Activated effector memory CD4-positive, alpha-beta T cell treated with Interleukin-2 at 50 U/mL for 16 hours (primary cell): ENCODE measurements at places on chromosomes 4 and X.
A peak's percentile ranks its signal among the peaks of the same experiment; 100 is the strongest.

DNA sequence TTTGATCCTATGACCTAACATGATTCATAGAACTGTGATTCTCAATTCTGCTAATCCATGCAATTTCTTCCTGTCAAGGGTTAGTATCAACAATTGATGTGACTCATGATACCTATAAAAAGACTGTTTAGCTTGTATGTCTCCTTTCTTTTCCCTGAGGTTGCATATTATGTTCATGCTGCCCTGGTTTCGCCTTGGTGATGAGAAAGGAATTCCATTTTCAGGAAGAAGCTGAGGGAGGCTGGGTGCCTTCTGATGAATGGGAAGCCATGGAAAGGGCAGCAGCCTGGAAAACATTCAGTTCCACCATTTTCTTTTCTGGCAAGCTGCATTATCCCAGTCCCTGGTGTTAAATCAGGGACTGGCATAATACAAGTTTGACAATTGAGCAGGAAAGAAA lies 976.5 kb downstream of the RPA4 start:
- DNase-seq: no peak

GRCh38 chr4:101345596-101346350 lies 1.6 kb downstream of the PPP3CA start:
- peak; percentile 45 for DNase-seq

- DNase-seq: no peak
Measured at GRCh38 chr4:167233685-167234315, 494 bp downstream of the SPOCK3 start.

- DNase-seq: no peak
Measured at GRCh38 chr4:181860668-181861067, 382.5 kb upstream of the TENM3 start.

GRCh38 chr4:41853973-41854372 lies 81.3 kb upstream of the TMEM33 start:
- DNase-seq: no peak

- peak; percentile 20 for DNase-seq
Measured at GRCh38 chrX:47232803-47233332, at the start of gene USP11. USP11 (plus strand) TSS chrX:47233009; CDS start chrX:47233044, 35 bp downstream.
